Temporal lobe (tissue), 4 donors: ENCODE measurements at places on chromosomes 5 and 9. TPM values are rescaled to one million over a fixed set of nuclear protein-coding genes. Genes with fewer than 3 reads are reported as not detected.

Gene PCDHA3
- total RNA-seq = 13.0 TPM

Gene PCDHB10
- total RNA-seq = 14.5 TPM

Gene RNF183
- not detected for total RNA-seq

Gene FRRS1L
- 65.9 TPM for total RNA-seq

Gene HNRNPAB
- 44.0 TPM for total RNA-seq

Gene ZBTB34
- total RNA-seq = 59.5 TPM

Gene PALM2AKAP2
- 2.5 TPM for total RNA-seq

Gene PCDHGA8
- 5.4 TPM for total RNA-seq

Gene NDUFB6
- total RNA-seq = 27.0 TPM

Gene GHR
- total RNA-seq = 1.7 TPM

Gene CCDC192
- 0.25 TPM for total RNA-seq

Gene SLC1A1
- total RNA-seq = 48.9 TPM

Gene SLC31A2
- 3.7 TPM for total RNA-seq

Gene HMGCR
- total RNA-seq = 309 TPM

Gene ADCY2
- 30.2 TPM for total RNA-seq

Gene LCN1
- total RNA-seq = not detected

Gene PRRX2
- 0.25 TPM for total RNA-seq

Gene IFNB1
- not detected for total RNA-seq
